ENCODE measurements at places on chromosomes 12 and 14.

- no peak for DNase-seq
Measured at GRCh38 chr12:88248606-88249005, 106.5 kb downstream of the TMTC3 start.

DNA sequence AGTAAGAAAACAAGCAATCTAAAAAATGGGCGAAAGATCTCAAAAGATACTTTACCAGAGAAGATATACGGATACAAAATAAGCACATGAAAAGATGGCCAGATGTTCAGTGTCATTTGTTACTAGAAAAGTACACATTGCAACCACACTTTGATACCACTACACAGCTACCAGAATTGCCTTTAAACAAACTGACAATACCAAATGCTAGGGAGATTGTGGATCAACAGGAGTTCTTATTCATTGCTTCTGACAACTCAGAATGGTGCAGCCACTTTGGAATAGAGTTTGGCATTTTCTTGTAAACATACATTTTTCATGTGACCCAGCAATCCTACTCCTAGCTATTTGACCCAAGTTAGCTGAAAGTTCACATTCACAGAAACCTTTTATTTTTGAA, 136.3 kb downstream of the FUT8 start:
- DNase-seq = no peak

- DNase-seq = no peak
Measured at GRCh38 chr14:63192085-63192484, 12.2 kb upstream of the RHOJ start.

GRCh38 chr12:685388-685787, 22.1 kb upstream of the NINJ2 start:
- DNase-seq = peak; percentile 47

- DNase-seq = no peak
Measured at GRCh38 chr14:31792726-31793125, 231.5 kb downstream of the NUBPL start.

GRCh38 chr12:40827683-40828592, 135.7 kb downstream of the CNTN1 start:
- DNase-seq = no peak

DNA sequence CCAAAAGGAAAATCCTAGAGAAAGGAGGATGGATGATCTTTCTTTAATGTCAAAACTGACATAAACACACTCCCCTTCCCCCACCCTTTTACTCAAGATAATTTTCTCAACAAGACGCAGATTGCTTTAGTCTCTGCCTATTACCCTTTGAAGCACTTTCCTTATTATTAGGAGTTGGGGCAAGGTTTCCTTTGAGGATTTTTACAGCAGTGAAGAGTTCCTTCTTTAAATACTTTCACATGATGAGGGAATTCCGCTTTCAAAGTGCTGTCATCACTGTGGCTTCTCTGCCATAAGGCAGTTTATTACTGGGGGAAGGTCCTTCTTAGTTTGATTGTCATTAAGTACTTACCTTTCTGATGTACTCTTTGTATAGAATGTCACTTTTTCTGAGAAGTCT, 172.1 kb downstream of the MSRB3 start:
- no peak for DNase-seq

- no peak for DNase-seq
Measured at GRCh38 chr12:113198296-113198695, 12.8 kb downstream of the RITA1 start.

DNA sequence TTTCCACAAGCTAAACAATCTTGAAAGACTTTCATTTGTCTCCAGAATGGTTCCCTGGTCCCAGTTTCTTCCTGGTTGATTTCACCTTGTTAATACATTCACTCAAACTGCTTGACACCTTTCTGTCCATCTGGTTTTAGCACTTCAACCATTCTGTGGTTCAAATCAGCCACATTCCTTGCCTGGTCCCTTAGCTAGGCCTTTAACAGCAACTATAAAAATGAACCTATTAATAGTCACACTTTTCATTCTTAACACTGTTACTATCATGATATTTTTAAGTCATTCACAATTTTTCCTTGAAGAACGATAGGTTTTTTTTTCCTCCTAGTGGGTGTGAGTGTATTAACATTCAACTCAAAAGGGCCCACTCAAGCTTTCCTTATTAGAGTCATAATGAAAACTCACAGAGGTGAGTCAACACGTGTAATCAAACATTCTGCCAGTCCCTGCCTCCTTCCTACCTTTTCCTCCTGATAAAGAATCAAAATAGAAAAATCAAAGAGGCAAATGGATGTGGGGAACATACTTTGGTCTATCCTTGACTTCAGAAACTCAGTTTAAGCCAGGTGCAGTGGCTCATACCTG, 34.4 kb upstream of the CCNT1 start:
- DNase-seq = no peak

- DNase-seq = no peak
Measured at GRCh38 chr12:69985656-69986055, 160.6 kb downstream of the MYRFL start.

DNA sequence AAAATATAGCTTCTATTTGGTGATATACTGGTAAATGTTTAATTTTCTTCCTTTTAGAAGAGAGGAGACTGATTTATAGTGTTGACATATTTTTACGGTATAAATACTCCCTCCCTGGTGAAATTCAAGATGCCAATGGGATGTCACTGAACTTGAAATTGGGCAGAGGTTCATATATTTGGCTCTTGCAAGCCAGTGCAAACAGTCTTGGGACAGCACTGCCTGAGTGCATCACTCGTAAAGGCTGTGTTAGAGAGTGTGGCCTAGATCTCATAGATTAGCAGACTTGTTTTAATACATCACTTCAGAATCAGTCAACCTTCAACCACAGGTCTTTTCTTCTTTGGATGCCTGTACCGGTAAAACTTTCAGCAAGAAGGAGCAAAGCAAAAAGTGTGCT, 681.0 kb downstream of the NRXN3 start:
- no peak for DNase-seq

GRCh38 chr14:96808619-96809406, 11.6 kb downstream of the VRK1 start:
- DNase-seq = no peak

- no peak for DNase-seq
Measured at GRCh38 chr12:1544996-1545700, 49.2 kb downstream of the FBXL14 start.

GRCh38 chr12:94534774-94535509, 75.3 kb upstream of the CEP83 start:
- DNase-seq = no peak

- DNase-seq = no peak
Measured at GRCh38 chr12:19323805-19324204, 115.5 kb upstream of the AEBP2 start.

DNA sequence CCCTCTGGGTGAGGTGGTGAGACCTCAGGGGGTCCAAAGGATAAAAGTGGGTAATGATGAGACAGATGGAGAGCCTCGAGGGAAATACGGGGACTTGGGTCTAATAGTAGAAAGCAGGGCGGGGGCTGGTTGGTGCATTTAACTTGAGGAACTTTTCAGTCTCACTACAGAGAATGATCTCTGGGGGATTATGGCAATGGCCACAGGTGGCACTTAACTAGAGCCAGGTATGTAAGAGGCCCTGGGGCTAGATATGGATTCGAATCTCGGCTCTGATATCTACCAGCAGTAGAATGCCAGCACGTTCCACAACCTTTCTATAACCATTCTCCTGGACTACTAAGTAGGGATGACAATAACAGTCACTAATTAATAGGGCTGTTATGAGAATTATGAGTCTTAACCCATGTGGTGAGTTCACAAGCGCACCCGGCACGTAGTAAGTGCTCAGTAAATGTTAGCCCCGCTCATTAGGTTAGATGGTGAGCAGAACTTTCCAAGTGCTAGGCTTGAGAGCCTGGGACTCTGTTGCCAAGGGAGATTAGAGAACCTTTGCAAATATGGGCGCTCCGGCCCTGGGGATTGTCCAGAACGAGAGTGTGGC, 888 bp upstream of the PLXNC1 start:
- no peak for DNase-seq

GRCh38 chr12:105836242-105836622, 302.5 kb downstream of the NUAK1 start:
- DNase-seq = no peak

GRCh38 chr12:12047682-12048081, 23.1 kb upstream of the BCL2L14 start:
- no peak for DNase-seq

GRCh38 chr12:92992041-92992440, 62.9 kb upstream of the EEA1 start:
- no peak for DNase-seq

DNA sequence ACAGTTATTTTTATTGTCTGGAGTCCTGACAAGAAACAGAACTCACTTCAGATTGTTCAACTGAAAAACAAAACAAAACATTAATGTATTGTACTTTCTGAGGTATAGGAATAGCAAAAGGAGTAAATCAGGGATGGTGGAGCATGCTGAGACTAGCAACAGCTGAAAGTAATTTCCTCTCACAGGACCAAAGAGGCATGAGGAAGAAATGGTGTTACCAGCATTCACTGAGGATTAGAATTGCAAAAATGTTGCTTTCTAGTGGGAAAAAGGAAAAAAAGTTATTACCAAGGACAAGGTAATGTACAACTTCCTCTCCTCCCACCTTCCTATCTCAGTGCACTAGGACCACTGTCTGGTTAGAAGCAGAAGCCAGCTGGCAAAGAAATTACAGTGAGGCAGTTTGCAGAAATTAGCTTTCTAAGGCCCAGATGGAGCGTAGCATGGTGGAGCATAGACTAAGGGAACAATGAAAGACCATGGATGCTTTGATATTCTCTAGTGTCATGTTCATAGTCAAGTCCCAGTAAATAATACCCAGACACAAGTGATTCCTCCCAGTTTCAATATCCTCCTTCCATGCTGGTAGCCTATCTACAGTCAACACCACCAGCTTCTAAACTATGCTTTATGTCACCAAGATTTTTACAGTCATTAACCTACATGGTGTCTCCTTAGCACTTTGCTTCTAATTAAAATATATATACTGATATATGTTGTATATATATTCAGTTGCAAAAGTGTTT, 133.7 kb upstream of the DCN start:
- no peak for DNase-seq

GRCh38 chr12:3990501-3991280, 117.5 kb upstream of the PARP11 start:
- DNase-seq = no peak

DNA sequence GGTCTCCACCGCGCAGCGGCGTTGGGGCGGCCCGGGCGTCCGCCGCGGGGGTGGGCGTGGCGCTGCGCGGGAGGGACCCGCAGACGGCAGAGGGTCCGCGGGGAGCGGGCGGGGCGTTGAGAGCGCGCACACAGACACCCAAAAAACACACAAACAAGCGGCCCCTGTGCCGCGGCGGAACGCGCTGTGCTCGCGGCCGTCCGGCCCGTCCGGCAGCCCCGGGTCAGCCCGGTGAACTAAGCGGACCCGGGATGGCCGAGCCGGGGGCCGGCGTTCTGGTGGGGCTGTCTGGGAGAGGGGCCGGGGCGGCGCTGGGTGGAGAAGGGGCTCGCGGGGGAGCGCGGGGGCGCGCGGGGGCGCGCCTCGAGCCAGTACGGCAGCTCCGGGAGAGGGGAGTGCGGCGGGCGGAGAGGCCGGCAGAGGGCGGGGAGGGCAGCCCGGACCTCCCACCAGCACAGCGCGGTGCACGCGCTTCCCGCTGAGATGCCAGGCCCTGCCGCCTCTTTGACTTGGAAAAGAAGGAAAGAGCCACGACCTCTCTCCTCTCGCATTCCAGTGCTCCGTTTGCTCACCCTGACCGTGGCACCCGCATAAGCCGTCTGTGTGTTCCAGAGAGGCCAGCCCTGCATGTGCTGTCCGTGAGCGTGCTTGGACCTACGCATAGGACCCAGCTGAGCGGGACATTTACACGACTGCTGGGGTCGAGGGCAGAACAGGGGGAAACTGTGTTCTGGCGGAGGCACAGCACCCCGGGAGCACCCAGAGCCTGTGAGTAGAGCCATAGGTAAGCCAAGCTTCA, 10.3 kb downstream of the SLC6A12 start:
- DNase-seq = no peak

DNA sequence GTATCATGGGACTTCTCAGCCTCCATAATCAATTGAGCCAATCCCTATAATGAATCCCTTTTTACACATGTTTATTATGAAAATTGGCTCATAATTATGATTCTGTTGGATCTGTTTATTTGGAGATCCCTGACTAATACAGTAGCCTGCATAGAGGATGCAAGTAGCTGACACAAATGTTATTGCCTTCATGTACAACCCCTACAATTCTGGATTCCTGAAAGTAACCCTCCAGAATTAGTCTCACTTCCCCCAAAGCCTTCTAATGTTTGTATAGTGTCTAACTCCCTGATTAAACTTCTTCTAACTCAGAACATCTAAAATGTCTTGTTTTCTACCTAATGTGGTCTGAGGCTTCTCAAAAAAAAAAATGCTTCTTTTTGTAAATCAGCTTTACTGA, 6.6 kb upstream of the SMIM10L1 start:
- DNase-seq = no peak

- no peak for DNase-seq
Measured at GRCh38 chr12:105060715-105061378, 23.4 kb downstream of the ALDH1L2 start.

DNA sequence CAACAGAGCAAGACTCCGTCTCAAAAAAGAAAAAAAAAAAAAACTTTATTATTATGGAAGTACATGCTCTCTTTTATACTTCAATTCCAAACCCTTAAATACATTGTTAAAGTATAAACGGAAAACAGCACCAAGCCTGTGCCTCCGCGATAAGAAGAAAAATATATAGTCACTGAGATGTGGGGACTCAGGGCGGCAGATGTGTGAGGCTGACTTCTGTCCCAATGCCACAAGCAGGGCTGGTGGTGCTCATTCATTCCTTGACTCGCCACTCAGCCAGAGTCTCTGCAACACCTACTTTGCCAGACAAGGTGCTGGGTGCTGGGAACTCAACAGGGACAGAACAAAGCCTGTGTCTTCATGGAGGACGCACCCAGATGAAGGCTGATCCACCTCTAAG, 13.8 kb downstream of the LGMN start:
- no peak for DNase-seq

GRCh38 chr12:89882050-89882449, 173.4 kb upstream of the ATP2B1 start:
- DNase-seq = no peak
